ENCODE measurements at places on chromosomes 13 and 19. TPM values are rescaled to one million over a fixed set of nuclear protein-coding genes. Genes with fewer than 3 reads are reported as not detected.

The DIRAS1 gene
- 12.4 TPM for total RNA-seq

DNA sequence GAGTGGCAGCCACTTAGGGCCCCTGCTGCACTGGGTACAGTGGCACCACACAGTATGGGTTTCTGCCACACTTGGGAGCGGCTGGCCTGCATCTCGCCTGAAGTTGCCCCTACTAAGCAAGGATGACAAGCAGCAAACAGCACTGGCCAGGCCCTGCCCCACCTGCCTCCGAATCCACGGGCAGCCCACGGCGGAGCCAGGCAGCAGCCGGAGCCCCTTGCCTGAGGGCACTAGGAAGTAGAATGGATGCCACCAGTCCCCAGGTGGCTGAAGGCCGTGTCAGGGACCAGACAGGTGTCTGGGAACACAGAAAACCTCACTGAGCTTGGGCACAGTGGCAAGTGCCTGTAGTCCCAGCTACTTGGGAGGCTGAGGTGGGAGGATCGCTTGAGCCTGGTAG lies 19.4 kb downstream of the MLLT1 start:
- H3K36me3 ChIP-seq: peaks cover 52% of the 10 kb centered on the region
- H3K27ac ChIP-seq: no peak overlapping the region
- H3K4me3 ChIP-seq: no peak overlapping the region

DNA sequence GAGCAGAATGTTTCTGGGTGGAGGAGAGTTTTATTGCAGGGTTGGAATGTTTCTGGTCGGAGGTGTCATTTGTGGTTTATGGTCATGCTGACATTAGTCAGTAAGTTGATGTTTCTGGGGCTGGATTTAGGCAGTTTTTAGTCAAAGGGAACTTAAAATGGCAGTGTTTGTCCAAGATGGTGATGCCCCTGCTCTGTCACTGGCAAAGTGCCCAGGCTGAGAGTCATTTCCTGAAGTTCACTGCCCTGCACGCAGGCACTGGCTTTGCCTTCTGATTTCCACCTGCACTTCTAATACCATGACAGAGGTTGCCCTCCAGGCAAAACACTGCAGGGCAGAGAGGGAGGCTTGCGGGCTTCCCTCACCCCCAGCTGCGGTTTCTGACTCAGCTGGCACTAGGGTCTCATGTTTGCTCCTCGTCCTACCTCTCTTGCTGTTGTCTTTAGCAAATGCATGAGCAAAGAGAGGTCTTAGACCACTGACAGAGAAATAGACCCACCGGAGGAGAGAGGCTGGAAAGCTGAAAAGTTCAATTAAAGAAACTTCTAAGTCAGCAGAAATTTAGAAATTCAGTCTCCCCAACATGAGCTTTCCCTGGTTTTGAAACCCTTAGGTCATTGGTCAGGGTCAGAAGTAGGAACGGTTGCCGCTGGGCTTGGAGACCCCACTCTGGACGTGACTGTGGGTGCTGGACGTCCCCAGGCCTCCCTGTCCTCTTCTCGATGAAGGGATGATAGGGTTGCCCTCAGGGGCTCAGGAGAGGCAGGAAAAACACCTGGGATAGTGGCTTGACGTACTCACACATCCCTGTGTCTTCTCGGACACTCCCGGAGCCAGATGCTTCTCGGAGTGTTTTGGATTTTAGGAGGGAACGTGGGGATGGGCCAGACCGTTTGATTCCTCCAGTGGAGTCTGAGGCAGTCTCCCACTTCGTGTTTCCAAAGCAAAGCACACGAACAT lies 26.3 kb downstream of the TMEM255B start:
- H3K36me3 ChIP-seq: no peaks in the 10 kb centered on the region
- H3K4me3 ChIP-seq: no peak overlapping the region
- peak overlapping the region; percentile 47 for H3K27ac ChIP-seq
- peaks cover 5% of the 10 kb centered on the region for H3K27me3 ChIP-seq
- peaks cover 29% of the 10 kb centered on the region for H3K4me1 ChIP-seq

- no peaks in the 10 kb centered on the region for H3K27me3 ChIP-seq
- no peaks in the 10 kb centered on the region for H3K36me3 ChIP-seq
- H3K4me3 ChIP-seq: no peak overlapping the region
- H3K27ac ChIP-seq: no peak overlapping the region
- H3K4me1 ChIP-seq: no peaks in the 10 kb centered on the region
- DNase-seq: no peak
Observed at GRCh38 chr19:28497137-28497536, 715.8 kb downstream of the UQCRFS1 start.

Measured in osteoblast (primary cell).